NCI-H460 (cell line): ENCODE measurements at places on chromosomes 5 and 9.

- DNase-seq: no peak
Observed at GRCh38 chr5:181054138-181054537, 14.1 kb downstream of the BTNL9 start.

DNA sequence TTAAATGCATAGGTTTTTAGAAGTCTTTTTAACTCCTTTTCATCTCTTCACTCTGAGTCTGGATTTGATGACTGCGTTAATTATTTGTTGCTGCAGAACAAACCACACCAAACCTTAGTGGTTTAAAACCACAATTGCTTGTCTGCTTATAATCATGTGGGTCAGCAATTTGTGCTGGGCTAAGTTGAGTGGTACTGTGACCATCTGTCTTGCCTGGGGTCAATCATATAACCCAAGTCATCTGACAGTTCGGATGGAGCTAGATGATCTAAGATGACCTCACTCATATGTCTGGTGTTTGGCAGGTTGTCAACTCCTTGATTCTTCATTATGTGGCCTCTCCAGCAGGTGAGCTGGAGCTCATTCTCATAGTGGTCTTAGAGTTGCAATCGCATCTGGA is 219.1 kb upstream of the ELAVL2 start:
- DNase-seq: no peak

DNA sequence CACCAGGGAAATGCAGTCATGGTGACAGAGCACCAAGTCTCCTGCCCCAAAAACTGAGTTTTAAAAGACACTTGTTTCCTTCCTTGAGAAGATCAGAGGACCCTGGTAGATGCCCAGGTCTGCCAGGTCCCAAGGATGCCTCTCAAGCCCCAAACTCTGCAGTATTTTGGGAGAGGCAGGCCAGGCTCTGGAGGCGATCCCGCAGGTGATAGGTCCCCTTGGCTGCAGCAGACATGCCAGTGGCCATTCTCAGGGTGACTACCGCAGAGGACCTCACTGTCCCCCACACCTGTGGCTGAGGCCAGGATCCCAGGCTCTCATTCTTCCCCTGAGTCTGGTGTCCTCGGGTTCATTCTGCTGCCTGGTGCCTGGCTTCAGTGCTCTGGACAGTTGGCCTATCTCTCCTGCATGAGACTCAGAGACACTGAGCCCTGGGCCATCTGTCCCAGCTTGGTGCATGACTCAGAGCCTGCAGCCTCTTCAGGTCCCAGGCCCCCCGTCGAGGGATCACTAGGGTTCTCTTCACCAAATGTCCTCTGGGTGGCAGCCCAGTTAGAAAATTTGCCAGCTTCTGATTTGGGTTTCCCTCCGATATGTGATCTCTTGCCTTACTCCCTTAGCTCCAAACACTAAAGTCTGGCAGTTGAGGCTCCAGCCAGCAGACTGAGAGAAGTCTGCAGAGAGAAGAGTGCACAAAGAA is 59.7 kb upstream of the GARNL3 start:
- DNase-seq: no peak

- DNase-seq: no peak
Observed at GRCh38 chr5:72464071-72464470, 43.1 kb downstream of the ZNF366 start.

DNA sequence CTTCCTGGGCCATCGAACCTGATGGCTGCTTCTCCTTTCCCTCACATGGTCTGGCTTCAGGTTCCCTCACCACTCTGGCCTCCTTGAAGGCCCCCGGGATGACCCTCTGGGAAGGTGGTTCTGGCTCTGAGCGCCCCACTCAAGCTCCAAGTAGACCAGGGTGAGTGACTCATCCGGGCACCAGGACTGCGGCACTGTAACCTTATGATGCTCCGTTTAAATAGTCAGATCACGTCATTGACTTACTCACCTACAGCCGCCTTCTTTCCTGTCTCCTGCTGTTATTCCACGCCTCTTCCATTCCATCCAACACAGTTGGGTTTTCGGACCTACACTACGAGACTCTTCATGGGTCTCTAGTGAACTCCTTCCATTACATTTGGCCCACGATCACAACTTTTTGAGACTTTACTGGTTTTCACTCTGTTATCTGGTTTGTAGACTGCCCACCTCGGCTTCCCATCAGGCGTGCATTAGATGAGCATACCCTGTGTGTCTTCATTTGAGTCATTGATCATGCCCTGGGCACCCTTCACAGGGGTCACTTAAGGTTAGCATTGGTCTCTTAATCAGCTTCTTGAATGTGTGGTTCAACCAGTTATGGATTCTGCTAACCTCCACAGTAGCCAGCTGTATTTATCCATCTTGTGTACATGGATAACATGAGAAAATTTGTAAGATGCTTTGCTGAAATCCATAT is 138.8 kb upstream of the LMX1B start:
- no peak for DNase-seq

GRCh38 chr5:3695818-3696217 is 100.2 kb downstream of the IRX1 start:
- DNase-seq: no peak

DNA sequence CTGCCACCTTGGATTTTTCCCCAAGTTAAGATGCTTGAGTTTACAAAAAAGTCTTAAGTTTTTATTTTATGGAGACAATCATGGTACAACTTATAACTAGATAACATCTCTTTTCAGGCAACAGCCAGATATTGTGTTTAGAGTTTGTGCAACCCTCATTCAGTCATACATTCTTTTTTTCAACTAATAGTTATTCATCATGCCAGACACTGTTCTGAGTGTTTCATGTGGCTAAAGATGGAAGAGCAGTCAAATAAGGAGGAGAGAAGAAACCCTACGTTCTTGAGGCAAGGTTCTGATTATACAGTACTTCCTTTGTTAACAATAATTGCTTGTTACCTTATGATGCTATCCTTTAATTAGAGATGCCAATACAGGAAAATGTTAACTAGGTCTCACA is 42.1 kb upstream of the ZNF462 start:
- DNase-seq: no peak

- DNase-seq: no peak
Observed at GRCh38 chr9:130522233-130522808, 57.1 kb upstream of the FUBP3 start.

GRCh38 chr5:144103611-144104485 is 66.6 kb downstream of the YIPF5 start:
- no peak for DNase-seq

GRCh38 chr9:34957492-34958410 is at the start of gene PHF24:
PHF24 (plus strand) TSS chr9:34958285; CDS start chr9:34971299, 13,014 bp downstream.
- DNase-seq: no peak

- DNase-seq: no peak
Observed at GRCh38 chr5:179346875-179347274, 1.6 kb upstream of the ADAMTS2 start.

GRCh38 chr9:133786907-133787753 is 49.0 kb upstream of the SARDH start:
- DNase-seq: no peak

GRCh38 chr5:89703817-89704216 is 705.7 kb downstream of the CETN3 start:
- no peak for DNase-seq

GRCh38 chr5:135033901-135034235 is at the start of gene PITX1:
PITX1 (minus strand) TSS chr5:135034228; CDS start chr5:135033881, 347 bp downstream.
- DNase-seq: no peak

GRCh38 chr5:97388794-97389193 is 205.7 kb upstream of the RIOK2 start:
- DNase-seq: no peak

- DNase-seq: no peak
Observed at GRCh38 chr9:134060546-134060945, 7.3 kb downstream of the BRD3 start.

- DNase-seq: no peak
Observed at GRCh38 chr5:123756816-123757215, 244.8 kb downstream of the CSNK1G3 start.

DNA sequence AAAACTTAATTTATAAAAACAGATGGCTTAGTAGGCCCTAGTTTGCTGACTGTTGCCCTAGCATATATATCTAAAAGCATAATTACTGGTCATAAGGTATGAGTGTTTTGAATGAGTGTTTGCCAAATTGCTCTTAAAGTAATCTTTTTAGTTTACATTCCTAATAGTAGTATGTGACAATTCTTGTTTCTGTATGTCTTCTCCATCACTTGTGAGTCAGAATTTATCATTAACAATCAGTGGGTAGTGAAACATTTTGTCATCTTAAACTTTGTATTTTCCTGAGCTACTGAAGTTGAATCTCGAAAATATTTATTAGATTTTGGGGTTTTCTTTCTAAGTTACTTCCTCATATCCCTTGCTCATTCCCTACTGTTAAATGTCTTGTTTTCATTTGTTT is 49.6 kb downstream of the APC start:
- no peak for DNase-seq

DNA sequence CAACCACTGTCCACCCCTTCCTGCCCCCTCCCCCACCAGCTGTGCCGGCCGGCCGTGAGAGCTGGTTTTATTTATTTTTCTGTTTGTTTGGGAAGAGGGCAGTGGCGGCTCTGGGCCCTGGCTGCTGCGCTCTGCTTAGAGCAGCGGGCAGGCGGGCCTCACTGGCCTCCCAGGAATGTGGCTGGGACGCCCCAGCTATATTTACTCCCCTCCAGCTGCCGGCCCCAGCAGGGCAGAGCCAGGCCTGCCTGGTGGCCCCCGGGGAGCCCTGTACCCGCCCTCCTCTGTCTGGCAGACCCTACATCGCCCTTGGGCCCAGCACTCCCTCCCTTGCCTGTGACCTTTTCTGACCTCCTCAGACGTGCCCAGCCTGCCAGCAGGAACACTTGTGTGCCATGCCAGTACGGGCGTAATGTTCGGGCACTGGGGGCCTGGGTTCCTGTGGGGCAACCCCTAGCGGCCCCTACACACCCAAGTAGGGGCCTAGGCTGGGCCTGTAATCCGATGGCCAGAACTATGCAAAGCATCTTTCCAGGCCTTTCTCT is 7.7 kb downstream of the CXXC5 start:
- no peak for DNase-seq

DNA sequence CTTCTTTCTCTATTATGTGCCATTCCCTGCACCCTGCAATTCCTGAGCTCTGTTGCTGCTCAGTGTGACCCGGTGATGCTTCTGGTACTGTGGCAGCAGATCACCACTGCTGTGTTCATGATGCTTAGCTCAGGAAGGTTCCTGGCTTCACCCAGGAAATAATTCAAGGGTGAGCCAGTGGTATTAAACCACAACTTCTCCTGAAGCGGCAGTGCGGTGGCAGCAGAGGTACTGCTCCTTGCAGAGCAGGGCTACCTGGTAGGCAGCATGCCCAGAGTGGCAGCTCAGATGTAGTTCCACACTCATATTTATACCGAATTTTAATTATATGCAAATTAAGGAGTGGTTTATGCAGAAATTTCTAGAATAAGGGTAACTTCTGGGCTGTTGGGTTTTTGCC is 213.8 kb upstream of the ZNF608 start:
- no peak for DNase-seq

GRCh38 chr5:61612431-61612830 is 280.4 kb downstream of the ZSWIM6 start:
- no peak for DNase-seq

DNA sequence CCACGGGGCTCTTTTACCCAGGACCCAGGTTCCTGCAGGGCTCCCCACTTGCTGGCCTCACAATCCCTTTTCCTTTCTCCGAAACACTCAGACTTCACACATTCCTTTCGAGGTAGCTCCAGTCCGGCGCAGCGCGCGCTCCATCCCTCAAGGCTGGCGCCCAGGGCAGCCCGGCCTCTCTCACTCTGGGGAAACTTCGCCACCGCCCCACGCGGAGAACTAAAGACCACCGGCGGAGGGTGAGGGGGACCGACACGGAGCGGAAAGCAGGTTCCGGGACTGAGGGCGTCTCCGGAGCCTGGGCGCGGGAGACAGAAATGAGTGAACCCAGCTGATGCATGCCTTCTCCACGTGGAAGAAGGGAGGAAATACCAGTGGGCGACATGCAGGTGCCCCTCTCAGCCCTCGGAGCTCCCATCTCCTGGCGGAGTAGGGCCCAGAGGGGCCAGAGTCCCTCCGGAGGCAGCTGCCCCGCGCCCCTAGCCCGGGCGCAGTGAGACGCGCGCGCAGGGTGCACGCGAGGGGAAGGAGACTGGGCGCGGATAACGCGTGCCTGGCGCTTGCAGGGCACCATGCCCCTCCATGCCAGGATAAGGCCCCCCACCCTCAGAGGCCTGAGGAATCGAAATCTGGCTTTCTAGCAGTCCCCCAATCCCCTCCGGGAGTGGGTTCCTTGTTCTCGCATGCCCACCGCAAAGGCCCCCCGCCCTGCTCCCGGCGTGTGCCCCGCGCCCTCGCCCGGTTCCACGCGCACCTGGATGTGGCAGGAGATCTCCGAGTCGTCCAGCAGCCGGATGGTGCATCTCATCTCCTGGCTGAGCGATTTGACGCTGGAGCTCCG is 650 bp downstream of the FRMD3 start:
- DNase-seq: no peak

- no peak for DNase-seq
Observed at GRCh38 chr5:38905516-38905915, 59.7 kb downstream of the OSMR start.

DNA sequence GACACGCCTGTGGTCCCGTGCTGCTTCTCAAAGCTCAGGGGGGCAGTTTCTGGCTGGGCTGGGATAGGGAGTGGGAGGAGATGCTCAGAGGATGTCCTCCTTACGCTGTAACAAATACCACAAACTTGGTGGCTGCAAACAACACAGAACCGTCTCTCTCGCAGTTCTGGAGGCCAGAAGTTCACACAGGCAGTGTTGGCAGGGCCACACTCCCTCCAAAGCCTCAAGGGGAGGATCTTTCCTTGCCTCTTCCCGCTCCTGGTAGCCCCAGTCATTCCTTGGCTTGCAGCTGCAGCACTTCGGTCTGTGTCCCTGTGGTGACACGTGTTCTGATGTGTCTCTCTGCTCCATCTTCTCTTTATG is 10.4 kb upstream of the ORM1 start:
- no peak for DNase-seq

GRCh38 chr5:110019780-110020179 is 330.1 kb downstream of the MAN2A1 start:
- DNase-seq: no peak

DNA sequence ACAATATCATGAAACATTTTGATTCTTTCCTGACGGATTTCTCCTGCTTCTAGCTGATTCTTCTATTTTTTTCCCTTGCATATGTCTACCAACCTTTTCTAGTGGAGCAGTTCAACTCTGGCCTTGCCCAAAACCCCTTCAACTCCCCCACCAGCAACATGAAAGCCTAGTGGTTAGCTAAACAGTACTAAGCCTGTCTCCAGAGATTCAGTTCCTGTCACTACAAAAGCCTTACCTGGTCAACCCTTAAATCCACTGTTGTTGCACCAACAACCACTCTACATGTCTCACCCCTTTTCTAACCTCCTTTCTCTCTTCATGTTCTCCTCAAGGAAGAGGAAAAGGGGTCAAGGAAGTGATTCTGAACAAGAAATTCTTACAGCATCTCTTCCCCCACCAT is 74.8 kb upstream of the PIK3R1 start:
- DNase-seq: no peak

GRCh38 chr5:78549043-78549442 is 99.5 kb downstream of the LHFPL2 start:
- DNase-seq: no peak

GRCh38 chr5:111626473-111627148 is 114.3 kb upstream of the STARD4 start:
- DNase-seq: no peak

- no peak for DNase-seq
Observed at GRCh38 chr9:111036946-111037345, 1.3 kb downstream of the LPAR1 start.
